ENCODE measurements at places on chromosomes 12 and 14.

GRCh38 chr14:53151523-53152183 is 1.5 kb downstream of the DDHD1 start:
- peak; percentile 31 for DNase-seq

DNA sequence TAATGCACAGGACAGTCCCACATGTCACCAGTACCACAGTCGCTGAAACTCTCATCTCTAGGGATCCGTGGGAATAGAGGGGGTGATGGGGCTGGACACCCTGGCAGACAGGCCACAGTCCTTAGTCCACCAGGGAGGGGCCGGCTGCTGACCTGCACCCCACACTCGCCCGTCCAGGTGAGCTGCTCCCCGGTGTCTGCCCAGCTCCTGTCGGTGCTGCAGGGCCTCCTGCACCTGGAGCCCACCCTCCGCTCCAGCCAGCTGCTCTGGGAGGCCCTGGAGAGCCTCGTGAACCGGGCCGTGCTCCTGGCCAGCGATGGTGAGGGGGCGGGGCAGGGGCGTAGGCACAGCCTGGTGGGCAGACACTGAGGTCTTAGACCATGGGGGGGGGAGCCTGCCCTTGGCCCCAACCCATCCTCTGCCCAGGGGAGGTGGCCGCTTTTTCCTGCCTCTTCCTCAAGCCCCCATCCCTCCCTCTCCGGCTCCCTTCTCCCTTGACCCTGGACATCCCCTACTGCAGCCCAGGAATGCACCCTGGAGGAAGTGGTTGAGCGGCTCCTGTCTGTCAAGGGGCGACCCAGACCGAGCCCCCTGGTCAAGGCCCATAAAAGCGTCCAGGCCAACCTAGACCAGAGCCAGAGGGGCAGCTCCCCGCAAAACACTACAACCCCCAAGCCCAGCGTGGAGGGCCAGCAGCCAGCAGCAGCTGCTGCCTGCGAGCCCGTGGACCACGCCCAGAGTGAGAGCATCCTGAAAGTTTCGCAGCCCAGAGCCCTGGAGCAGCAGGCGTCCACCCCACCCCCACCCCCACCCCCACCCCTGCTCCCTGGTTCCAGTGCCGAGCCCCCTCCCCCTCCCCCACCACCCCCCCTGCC is 17.1 kb upstream of the ADSS1 start:
- peak; percentile 34 for DNase-seq

DNA sequence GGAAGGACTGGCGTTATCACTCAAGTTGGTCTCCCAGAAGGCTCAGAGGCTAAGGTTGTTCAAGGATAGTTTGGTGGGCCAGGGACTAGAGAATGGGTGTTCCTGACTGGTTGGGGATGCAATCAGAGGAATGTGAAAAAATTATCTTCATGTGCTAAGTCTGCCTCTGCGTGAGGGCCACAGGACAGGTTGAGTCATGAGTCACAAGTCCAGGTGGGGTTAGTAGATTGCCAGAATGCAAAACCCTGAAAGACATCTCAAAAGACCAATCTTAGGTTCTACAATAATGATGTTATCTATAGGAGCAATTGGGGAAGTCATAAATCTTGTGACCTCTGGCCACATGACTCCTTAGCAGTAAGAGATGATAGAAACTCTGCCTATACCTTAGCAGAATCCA is 220.1 kb upstream of the EEA1 start:
- no peak for DNase-seq

DNA sequence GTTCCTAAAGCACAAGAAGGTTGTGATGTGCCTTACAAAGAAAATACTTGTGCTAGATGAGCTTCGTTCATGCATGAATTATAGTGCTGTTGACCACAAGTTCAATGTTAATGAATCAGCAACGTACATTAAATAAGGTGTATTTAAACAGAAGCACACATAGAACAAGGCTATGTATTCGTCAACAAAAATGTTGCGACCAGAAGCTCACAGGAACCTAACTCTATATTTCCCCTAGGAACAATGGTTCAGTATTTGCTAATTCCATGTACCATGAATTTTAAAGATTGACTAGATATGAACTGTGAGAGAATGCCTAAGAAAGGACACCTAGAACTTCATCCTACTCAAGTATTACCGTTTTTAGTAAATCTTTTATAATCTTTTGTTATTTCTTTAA is 149.6 kb downstream of the ITPR2 start:
- no peak for DNase-seq

GRCh38 chr14:99968191-99968920 is 96.9 kb upstream of the EVL start:
- peak; percentile 97 for DNase-seq

DNA sequence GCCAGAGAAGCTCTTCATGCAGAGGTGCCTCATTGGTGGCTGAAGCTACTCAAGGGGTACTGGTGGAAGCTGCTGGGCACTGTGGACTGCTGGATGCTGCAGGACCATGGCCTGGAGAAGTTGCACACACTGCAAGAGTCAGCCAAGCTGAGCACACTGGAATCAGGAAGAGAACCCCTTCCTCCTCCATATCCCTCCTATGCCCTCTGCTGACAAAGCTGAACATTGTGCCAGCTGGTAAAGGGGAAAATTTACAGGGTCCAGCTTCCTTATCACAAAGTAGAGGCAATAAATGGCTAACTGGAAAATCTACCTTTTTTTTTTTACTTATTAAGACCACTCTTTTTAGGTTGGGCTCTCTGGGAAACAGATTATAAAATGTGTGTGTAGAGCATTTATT is 6.5 kb downstream of the CCDC175 start:
- DNase-seq, result no peak

GRCh38 chr14:66085665-66086064 is 400.5 kb upstream of the CCDC196 start:
- DNase-seq, result no peak

DNA sequence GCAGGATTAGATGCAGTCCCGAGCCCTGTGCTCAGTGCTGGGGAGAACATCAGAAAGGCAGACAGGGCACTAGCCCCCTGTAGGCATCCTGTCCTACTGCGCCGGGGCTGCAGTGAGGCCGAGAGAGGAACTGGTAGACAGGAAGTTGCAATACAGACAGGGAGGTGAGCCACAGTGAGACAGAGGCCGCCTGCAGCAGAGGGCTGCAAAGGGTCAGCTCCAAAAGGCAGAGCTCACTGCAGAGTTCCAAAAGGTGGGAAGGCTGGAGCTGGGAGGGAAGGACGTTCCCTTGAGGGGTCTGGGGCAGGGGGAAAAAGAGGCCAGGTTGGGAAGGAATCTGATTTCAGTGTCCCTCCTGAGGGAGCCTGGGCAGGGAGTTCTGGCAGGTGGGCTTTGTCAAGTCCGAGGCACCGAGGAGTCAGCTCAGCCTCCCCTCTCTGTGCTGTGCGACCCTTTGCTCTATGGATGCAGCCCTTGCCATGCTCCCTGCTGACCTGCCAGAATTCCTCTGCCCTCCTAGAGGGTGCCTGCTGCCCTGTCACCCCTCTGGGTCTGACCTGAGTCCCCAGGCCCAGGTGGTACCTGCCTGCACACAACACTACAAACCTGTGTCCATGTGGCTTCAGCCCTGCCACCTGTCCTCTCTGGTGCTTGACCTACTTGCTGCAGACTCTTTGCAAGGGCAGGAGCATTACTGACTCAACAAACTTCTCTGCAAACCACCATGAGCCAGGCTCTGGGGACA is 63.5 kb downstream of the PRMT8 start:
- DNase-seq, result no peak

DNA sequence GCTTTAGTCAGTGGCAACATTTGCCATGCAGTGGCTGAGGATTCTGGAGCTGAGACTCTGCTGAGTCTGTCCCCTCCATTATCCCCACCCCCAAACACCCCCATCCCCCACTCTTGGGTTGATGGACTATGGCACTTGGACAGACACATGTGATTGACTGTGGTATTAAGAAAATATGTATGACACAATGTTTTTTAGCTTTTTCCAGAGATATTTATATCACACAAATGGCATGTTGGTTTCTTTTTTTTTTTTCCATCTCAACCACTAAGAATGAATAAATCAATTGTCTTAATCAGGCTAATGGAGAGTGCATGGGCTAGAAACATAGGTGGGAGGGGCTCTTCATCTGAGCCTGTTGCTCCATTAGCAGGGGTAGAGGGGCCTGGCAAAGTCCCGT is 30.7 kb upstream of the MAP1LC3B2 start:
- peak; percentile 66 for DNase-seq

DNA sequence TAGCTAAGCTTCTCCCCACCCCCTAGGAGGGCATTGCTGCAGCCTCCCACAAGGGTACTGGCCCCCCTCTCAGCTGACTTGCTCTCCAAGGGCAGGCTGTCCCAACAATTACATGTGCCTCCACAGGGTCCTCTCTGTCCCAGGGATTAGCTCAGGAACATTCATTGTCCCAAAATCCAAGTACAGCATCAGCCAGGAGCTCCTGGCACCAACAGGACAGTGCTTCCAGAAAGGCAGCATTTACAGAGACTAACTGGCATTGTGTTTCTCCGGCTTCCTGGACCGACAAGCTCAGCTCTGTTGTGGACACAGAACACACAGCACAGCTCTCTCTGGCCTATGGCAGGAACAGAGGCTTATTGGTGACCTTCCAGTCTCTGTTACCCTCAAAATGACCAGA is 21.7 kb downstream of the ABCD4 start:
- no peak for DNase-seq

- no peak for DNase-seq
These were observed 1338.8 kb upstream of the SEL1L start for GRCh38 chr14:82872494-82872893.

DNA sequence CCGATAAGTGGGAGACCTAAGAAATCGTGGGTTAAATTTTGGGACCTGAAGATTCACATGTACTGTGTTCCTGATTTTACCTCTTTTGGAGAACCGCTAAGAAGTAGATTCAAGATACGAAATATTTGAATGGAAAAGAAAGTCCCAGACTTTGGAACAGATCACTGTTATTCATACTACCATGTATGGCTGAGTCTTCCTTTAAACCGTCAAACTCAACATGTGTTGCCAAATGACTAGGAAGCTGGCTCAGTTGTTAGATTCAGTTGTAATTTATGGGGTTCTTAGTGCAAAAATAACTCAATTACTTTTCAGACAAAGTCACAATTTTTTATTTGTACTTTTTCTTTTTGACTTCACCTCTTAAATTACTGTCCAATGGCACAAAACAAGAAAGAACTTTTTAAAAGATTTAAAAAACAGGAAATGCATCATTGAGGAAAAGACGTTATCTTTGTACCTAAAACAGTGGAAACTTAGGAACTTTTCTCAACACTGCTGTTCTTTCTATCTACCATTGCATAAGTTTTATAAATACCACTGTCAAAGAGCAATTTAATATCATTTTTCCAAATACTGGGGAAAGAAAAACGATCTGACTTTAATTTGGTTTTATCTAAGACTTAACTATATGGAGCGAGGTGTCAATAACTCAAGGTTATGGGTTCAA is 15.7 kb downstream of the RERG start:
- no peak for DNase-seq

- DNase-seq, result no peak
These were observed 73.3 kb downstream of the NCOR2 start for GRCh38 chr12:124493809-124494750.

- no peak for DNase-seq
These were observed 47.9 kb downstream of the ANKRD9 start for GRCh38 chr14:102461490-102462338.

GRCh38 chr12:103947871-103948555 is 17.7 kb upstream of the TDG start:
- DNase-seq, result no peak

DNA sequence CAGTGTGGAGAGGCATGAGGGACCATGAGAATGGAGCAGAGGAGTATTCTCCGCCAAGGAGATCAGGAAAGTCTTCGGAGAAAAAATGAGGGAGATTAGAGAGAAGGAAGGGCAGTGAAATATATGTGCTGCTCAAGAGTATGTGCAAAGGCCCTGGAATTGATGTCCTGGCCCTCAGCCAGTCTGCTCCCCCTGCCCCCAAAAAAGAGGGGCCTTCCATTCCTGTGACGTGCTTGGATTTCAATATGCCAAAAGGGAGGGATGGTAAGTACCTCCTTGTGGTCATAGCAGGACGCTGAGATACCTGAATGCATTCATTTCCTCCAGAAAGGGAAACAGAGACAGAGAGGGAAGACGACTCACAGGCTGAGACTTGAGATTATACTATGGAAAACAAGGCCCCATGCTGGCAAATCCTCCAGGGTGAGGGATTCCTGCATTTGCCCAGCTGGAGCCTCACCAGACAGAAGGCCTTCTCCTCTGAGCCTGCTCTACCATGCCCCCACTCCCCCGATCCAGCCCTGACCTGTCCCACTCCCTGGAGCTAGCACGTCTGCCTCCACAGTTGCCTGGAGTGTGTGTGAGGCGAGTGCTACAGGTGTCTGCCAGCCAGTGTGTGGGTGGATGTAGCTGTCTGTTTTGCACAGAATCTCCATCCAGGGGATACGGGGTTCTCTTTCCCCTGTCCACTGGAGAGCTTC is 3.9 kb upstream of the RARG start:
- DNase-seq, result no peak

DNA sequence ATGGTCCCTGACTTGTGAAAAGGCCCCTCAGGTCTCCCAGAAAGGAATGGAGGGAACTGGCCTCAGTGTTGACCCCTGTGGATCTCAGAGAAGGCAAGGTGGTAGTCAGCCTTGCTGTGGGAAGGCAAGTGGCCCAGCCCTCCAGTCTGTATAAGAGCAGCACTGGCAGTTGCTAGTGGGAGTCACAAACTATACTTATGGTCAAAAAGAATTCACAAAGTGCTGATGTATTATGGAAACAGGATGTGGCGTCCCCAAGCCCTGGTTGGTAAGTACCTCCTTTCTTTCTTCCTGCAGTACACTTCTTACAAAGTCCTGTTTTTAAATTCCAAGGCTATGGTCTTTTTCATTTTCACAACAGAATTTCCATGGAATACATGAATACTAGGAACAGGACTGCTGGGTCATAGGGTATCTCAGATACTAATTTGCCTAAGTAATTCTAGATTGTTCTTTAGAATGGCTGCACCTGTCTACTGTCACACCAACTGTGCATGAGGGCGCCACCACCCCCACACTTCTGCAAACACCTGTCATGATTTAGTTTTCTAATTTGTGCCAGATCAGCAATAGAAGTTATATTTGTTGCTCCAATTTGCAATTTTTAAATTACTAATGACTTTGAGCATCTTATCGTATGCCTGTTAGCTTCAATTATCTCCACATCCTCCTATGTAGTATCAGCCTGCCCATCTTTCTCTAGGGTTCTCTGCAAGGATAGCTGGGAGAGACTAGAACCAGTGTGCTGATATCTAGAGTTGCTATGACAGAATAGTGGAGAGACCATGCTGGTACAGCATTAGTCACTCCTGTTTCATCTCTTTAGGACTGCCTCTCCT is 40.7 kb upstream of the TMEM263 start:
- DNase-seq, result no peak

All from fibroblast of upper back skin (primary cell).